ENCODE measurements at places on chromosomes 2 and 18.

GRCh38 chr2:152383702-152384101, 48.7 kb downstream of the FMNL2 start:
- DNase-seq, result no peak

GRCh38 chr2:133598769-133599168, 30.5 kb upstream of the NCKAP5 start:
- DNase-seq, result no peak

GRCh38 chr2:227655454-227655853, 11.2 kb upstream of the SCYGR5 start:
- DNase-seq, result no peak

DNA sequence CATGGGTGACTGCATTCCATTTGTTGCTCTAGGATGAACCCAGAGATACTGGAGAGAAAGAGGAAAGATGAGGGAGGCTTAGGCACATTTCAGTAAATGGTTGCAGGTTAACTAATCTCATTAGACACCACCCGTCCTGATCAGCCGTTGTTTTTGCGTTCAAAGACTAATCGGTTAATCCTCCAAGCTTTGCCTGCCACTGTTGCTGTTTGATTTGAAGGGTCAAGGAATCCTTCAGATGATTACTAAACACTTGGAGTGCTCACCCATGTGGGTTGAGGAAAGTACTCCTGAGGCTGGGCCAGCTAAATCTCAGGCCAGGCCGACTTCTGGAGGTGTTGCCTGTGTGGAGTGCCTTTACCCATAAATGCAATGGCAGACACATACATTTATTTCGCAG, 8.6 kb downstream of the SH3RF3 start:
- DNase-seq, result no peak

DNA sequence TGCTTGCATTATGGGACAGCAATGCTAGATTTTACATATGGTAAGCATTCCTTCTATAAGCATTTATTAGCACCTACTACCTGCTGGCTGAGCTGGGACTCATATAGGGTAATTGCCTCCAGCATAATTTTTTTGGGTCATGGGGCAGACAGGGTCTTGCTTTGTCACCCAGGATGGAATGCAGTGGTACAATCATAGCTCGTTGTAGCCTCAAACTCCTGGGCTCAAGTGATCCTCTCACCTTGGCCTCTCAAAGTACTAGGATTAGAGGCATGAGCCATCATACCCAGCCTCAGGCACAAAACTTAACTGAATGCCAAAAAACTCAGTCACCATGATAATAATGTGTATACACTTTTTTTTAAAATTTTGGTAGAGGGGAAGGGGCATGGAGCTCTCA, 35.3 kb downstream of the TMEM237 start:
- DNase-seq, result no peak

GRCh38 chr2:33603416-33603815, 4.3 kb upstream of the FAM98A start:
- no peak for DNase-seq
